DMS 273 treated with DMSO at 0.1 percent for 48 hours (cell line): ENCODE measurements at places on chromosomes 6 and 20.

- DNase-seq: no peak
Measured at GRCh38 chr20:8390037-8390433, 258.0 kb downstream of the PLCB1 start.

- DNase-seq: no peak
Measured at GRCh38 chr6:19896693-19897010, 59.5 kb downstream of the ID4 start.

DNA sequence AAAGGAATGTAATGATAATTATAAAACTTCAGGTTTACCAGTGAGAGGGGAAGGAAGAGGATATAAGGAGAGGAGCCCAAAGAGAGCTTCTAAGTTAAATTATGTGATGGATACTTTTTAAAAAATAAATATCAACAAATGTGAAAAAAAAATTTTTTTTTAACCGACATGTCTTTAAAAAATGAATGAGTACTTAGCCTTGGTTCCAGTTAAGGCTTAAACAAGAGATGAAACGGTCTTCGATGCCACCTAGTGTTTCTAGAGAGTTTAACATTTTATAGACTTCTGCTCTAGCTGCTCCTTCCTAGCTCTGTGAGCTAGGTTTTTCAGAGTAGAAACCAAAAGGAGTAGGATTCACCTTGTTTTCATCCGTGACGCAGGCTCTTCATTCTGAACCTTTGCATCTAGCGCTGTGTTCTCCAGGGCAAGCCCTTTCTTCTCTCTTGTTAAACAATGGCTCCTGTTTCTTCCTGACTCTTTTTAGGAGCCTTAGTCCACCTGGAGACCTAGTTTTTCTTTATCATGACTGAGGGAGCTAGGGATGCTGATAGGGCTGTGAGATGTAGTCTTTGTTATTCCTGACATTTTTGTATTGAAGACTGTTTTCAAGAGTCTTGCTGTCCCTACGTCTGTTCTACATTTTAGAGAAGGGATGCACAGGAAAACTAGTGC is 42.4 kb upstream of the GNRH2 start:
- DNase-seq: no peak

- DNase-seq: no peak
Measured at GRCh38 chr6:24720131-24720603, 1.2 kb upstream of the C6orf62 start.

- no peak for DNase-seq
Measured at GRCh38 chr20:59575216-59575615, 29.1 kb upstream of the PHACTR3 start.

- no peak for DNase-seq
Measured at GRCh38 chr6:161227004-161227960, 46.6 kb downstream of the AGPAT4 start.

- DNase-seq: no peak
Measured at GRCh38 chr6:17099401-17100059, 2.3 kb upstream of the STMND1 start.

- peak; percentile 4 for DNase-seq
Measured at GRCh38 chr20:45311589-45312211, 3.6 kb upstream of the MATN4 start.

DNA sequence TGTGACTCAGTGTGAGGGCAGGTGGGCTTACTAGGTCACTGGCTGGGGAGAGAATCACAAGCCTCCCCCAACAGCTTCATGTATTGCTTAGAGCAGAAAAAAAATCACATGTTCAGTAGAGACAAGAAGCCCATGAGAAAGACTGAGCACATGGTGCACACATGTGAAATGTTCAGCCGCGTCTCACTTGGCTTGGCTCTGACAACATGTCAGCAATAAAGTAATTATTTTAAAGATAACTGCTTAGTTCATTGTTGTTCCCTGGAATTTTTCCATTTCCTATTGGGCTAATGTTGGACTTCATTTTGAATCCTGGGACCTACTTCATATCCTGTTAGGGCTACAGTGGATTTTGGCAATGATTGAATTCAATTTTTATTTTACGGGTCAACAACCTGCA is 222.6 kb downstream of the C6orf118 start:
- DNase-seq: no peak

- no peak for DNase-seq
Measured at GRCh38 chr20:3744806-3745685, 12.6 kb downstream of the HSPA12B start.

DNA sequence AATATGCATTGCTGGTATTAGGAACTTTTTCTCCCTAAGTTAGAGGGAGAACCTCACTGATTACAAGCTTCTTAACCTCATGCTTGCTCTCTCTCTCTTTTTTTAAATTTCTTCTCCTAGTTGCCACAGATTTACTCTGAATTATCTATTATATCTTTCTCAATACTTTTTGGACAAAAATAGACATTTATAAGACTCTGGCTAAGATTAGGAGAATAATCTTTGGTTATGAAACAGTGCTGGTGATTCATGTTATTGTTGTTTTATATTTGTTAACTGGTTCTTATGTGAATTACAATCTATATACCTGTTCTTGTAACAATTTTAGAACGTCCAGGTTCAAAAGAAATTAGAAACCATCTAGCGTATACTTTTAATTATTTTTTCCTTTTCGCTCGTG is 187.8 kb downstream of the OGFRL1 start:
- no peak for DNase-seq

DNA sequence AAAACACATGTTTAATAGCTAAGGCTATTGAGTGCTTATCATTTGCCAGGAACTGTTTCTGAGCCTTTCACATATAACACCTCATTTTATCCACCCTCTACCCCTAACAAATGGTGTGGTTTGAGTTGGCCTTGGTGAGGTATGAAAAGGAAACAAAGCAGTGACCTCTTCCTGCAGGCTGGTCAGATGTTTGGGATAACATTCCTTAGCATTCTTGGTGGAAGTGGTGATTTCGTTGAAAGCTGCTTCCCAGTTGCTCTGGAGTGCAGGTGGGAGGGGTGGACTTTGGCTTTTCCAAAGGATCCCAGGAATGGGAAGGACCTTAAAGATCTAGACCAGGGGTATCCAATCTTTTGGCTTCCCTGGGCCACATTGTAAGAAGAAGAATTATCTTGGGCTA is 41.3 kb downstream of the CARMIL1 start:
- no peak for DNase-seq

DNA sequence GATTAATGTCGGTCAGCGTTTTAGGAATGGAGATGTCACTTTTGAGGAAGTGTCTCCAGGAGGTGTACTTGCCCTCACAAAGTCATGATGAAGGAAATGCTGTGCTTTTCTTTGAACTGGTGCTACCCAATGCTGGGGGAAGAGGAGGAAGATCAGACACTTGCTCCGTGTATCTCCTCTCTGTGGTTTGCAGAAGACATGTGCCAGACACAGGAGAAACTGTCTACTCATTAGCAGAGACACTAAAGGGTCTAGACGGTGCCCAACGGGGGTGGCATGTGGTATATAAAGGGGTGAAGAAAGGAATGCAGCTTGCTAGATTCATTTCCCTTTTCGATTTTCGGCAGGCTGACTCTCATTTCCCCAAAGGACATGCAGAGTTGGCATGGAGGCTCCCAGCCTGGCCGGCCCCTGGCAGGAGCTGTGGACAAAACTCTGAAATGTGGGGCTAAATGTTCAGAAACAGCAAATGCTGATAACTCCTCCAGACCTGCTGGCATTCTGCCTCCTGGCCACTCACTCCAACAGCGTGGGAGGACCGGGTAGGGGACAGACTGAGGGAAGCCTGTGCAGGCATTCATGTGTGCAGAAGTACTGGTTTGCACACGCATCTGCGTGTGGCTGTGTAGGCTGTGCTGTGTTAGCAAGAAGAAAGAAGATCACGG is 59.6 kb upstream of the QKI start:
- DNase-seq: no peak

DNA sequence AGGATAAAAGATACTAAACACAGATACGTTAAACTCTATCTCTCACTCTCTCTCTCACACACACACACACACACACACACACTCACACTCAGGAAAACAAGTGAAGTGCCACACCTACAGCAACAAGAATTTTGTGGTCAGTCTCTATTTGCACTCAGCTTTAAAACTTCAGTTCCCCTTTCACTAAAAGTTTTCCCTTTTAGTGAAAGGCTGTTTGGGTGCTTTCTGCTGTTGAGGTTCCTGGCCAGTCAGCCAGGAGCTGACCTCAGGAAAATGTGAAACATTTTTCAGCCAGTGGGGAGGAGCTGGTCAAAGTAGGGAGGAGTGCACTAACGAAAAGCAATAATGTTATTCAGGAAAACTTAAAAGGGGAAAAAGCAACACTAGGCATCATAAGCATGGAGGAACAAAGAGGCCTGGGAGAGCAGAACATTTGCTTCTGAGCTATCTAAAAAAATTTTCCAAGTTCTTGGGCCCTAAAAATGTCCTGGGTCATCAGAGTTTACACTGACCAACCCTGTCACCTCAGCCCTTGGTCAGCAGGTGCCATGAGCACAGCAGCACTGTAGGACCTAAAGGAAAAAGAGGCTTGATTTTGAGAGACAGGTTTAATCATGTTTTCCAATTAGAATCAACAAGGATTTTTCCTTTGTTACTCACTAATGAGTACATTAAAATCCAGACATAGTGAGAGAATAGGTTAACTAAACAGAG is 30.7 kb upstream of the NT5E start:
- DNase-seq: no peak

DNA sequence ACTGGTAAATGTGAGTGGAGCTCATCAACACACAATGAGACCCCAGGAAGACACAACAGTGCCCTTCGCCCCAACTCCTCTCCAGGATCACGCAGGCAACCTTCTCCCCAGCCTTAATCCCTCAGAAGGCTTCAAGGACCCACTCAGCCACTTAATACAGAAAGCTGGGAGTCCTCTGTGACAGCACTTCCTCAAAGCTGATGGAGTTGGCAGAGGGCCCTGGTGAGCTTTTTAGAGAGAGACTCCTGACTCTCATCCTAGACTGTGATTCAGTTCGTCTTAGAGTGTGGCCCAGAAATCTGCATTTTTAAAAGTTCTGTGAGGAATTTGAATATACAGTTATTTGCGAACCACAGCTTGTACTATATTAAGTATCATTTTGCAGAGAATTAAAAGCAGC is 187.7 kb downstream of the UST start:
- no peak for DNase-seq

DNA sequence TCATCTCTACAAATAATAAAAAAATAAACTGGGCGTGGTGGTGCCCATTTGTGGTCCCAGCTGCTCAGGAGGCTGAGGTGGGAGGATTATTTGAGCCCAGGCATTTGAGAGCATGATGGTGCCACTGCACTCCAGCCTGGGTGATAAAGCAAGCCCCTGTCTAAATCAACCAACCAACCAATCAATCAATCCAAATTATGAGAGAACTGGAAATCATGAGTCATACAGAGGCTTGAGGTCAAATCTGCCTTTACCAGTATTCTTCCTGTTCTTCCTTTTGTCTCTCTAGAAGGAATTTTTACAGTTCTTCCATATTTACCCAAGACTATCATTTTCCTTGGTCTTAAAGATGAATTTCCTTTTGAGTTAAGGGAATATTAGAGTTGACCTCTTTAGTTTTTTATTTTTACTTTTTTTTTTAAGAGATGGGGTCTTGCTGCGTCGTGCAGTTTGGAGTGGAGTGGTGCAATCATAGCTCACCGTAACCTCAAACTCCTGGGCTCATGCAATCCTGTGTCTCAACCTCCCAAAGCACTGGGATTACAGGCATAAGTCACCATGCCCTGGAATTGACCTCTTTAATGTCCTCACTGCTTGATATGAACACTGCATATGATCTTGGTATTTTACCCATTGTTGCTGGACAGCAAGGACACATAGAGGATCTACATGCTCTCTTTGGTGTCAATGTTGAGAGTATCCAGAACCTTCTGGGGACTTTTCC is 44.1 kb upstream of the TXNDC5 start:
- no peak for DNase-seq

DNA sequence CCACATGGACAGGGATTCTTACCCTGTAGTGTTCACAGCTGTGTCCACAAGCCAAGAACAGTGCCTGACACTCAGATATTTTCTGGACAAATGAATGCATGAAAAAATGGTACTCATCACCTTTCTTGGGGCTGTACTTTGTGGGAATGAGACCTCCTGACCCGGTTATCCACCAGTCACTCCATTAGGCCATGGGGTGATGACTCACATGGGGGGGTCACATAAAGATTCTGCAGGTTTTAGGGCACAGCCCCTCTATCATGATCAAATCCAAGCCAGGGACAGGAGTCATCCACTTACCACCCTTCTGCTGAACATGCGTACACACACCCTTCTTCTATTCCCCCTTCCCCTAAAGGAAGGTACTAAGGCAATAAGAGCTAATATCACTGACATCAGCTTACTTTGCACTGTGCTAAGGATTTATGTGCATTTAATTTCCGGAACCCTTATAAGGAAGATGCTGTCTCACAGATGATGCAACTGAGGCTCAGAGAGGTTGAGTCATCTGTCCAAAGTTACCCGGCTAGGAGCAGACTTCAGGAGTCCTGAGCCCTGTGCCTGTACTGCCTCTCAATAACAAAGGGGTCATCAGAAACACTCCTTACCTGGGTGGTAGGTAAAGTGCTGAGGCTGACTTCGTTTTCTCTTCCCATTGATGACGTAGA is 107.8 kb downstream of the NFATC2 start:
- DNase-seq: no peak

GRCh38 chr6:13709689-13710551 is 1.7 kb downstream of the RANBP9 start:
- DNase-seq: no peak

DNA sequence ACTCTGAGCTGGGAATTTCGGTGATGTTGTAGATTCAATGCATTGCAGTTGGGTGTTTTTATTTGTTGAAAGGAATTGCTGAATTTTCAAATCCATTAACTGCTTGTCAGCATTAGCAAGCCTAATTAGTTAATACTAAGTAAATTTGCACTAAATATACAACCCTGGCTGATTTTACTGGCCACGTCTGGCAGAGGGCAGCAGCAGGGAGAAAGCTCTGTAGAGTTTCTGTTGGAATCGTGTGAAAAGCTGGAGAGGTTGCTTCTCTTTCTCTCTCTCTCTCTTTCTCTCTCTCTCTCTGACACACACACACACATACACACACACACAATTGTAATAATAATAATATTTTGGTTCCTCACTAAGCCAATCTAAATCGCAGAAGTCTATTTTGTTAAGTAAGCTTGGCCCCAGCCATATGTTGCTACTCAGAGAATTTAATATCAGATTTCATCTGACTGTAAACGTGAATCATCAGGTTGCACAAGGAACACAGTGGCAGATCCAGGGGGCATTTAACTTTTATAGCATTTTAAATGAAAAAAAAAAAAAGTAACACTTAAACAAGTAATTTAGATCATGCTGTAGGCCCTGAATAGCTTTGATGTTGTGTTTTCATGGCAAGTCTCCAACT is 289.5 kb downstream of the ESR1 start:
- peak; percentile 46 for DNase-seq

GRCh38 chr20:40323361-40323794 is 365.7 kb downstream of the MAFB start:
- no peak for DNase-seq

- no peak for DNase-seq
Measured at GRCh38 chr6:116450769-116451740, 10.1 kb upstream of the CALHM6 start.
